ENCODE measurements at places on chromosomes 2 and 18.

- no peak for DNase-seq
These were observed 518.0 kb downstream of the ZNF516 start for GRCh38 chr18:75977081-75977480.

GRCh38 chr2:163715668-163716067 is 20.1 kb downstream of the FIGN start:
- DNase-seq: no peak

- peak; percentile 100 for DNase-seq
These were observed at the start of gene PPM1B for GRCh38 chr2:44168681-44169154. TSS of gene PPM1B (plus strand) at chr2:44168875. CDS start at chr2:44201200, 32,325 bp downstream.

DNA sequence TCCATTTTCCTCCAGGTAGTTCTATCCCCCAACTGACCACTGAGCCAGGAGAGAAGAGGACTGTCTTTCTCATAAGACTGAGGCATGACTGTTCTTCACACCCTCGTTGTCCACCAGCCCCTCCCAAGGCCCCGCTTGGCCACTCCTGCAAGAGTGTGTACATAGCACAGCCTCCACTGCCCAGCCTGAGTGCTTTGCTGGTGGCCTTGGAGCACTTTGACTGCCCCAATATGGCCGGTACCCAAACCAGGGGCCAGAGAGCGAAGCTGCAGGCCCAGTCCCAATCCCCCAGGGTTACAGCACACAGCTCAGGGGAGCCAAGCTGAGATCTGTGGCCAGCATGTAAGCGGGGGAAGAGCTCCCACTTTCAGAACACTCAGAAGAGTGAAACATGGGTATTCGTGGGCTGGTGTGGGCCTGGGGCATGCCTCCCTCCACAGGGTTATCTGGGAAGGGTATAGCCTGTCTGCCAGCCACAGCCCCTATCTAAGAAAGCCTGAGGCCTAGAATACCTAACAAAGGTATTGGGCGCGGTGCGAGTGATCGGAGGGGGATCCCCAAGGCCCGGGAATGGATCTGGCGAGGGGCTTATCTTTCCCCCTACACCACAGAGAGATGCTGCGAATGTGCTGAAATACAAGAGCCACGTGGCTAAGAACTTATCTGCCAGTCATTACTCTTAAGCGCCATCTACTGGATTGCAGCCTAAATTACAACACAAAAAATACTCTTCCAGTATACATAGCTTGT is 163.8 kb downstream of the WDPCP start:
- no peak for DNase-seq

GRCh38 chr18:269480-270095 is 1.7 kb upstream of the THOC1 start:
- no peak for DNase-seq

DNA sequence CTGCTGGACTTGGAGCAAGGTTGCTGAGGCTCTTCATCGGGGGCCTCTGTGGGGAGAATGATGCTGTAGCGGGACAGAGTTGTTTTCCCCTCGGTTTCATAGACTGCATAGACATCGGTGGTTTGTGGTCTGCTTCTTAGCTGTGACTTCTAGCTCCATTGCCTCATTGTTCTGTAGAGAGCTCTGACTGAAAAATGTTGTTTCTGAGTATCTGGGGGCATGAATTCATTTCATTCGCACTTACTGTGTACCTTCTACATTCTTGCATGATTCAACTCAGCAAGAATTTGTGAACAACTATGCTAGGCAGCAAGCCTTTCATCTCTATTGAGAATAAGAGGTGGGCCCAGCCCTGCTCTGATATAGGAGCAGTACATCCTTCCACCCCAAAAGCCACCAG is 406.8 kb downstream of the NBAS start:
- no peak for DNase-seq

GRCh38 chr2:143070704-143071103 is 58.5 kb upstream of the ARHGAP15 start:
- no peak for DNase-seq

Measured in CD4-positive, alpha-beta T cell treated with Interleukin-17A for 4 hours (primary cell).